ENCODE measurements at places on chromosomes 6 and 20.

DNA sequence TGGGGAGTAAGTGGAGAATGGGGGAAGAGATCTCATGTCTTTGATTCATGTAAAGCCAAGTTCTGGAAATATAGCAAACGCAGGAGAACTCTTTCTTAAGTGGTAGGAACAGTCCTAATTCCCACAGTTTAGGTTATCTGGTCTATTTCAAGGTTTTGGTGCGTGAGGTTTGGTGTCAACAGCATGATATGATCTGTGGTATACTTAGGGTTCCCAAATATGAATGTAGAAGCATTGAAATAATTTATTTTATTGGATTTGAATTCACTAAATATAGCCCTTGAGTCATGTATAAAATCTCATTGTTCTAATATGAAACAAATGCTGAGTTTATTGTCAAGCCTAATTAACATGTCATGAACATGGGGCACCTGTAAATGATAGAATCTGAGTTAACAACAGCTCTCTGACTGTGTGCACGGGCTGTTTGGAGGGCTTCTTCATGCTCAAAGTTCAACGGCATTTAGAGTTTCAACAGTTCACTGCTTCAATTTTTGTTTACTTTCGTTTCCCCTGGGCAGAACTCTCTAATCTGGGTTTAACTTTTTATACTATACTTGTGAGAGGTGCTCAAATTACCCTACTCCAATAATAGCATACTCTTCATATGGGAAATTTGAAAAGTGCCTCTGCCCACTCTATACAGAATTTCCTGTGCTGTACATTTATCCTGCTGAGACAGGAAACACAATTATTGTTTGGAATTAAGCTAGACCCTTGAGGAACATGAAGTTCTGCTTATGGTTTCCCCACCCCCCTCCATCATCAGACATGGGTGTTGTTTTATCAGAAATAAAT is 236.3 kb upstream of the ZNF217 start:
- no peak for DNase-seq

GRCh38 chr20:24648919-24649318 is 179.5 kb downstream of the SYNDIG1 start:
- DNase-seq, result no peak

DNA sequence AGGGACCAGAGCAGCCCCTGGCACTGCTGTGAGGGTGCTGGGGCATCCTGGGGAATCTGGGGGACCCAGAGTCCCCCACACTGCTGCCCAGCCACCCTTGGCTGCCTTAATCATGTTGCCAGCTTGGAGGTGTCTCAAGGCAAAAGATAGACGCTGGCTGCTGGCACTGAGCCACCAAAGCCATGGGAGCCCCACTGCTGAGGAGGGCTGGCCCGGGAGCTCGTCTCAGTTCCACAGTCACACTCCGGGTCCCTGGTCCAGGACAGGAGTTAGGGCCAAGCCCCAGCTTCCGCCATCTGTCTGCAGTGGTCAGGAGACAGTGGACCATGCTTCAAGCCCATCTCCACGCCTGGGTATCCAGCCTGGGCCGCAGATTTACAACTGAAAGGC is 41.0 kb upstream of the HMGA1 start:
- DNase-seq, result no peak

DNA sequence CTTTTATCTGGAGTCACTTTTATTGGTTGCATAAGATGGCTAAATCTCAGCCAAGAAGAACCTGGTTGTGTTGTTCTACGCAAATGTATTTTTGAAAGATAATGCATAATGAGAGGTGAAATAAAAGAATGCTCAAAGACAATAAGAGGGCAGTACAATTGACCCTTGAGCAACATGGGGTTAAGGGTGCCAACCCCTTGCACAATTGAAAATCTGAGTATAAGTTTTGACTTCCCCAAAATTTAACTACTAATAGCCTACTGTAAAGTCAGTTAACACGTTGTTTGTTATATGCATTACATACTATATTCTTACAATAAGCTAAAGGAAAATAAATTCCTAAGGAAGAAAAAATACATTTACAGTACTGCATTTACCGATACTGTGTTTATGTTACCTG is 5.9 kb downstream of the RNF146 start:
- DNase-seq, result no peak

DNA sequence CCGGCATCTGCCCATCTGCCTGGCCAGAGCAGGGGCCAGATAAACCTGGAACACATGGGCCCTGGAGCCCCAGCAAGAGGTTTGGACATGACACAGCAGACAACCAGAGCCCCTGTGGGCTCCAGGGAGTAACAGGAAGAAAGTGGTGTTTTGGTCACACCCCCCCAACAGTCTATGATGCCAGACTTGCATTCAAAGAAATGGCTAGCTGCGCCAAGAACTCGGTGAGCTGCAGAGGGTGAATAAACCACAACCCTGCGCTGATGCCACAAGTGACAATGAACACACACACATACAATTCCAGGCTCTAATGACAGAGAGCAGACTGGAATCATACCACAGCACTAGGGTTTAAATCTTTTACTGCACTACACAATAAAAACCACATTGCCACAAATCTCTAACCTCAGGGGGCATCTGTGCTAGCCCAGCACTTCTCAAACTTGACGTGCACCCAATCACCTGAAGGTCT is 34.0 kb downstream of the TRERF1 start:
- DNase-seq, result no peak

DNA sequence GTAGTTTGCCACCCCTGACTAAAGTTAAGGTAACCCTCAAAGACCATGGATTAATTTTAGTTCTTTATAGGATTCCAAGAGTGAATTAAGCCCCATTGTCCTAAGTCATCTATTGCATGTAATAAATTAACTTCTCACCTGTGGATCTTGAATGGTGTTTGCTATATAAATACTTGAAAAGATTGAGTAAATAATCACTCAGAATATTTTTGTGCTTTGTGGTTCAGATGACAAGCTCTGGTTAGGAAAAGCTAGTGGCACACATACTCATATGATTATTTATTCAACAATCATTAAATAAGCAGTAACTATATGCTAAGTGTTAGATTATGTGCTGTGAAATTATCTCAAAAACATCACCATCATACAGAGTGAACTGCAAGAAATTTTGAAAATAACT is 203.2 kb downstream of the OGFRL1 start:
- no peak for DNase-seq

GRCh38 chr6:103874575-103874974 is 985.1 kb downstream of the HACE1 start:
- DNase-seq, result no peak

DNA sequence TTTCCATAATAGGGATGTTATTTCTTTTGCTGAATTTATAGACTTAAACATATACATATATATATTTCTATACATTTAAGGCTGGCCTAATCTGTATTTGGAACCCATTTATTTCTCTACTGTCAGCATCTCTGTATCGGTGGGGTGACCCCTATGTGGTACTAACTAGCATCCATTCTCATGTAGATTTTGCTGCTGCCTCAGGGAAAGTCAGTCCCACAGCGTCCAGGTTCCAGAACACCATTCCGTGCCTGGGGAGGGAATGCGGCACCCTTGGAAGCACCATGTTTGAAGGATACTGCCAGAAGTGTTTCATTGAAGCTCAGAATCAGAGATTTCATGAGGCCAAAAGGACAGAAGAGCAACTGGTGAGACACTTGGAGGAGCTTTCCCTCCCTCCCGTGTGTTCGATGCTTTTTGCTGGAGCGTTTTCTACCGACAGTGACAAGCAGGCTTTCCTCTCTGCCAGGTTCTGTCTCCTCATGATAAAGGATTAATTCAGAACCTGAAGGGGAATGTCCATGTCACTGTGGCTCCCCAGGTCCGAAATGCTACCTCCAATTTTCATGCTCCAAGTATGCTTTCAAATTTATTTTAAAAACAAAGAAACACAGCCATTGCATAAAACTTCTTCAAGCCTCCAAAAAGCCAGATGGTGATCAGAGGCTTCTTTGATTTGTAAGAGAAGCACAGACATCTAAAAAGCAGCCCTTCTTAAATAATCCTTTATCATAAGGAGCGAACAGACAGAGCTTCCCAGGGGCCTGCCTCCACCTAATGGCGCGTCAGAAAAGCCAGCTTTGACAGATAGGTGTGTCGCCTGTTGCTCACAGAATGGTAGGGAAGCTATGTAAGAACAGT is 13.1 kb downstream of the TNFAIP3 start:
- DNase-seq, result no peak

GRCh38 chr6:37141281-37142049 is 28.5 kb upstream of the PIM1 start:
- no peak for DNase-seq

DNA sequence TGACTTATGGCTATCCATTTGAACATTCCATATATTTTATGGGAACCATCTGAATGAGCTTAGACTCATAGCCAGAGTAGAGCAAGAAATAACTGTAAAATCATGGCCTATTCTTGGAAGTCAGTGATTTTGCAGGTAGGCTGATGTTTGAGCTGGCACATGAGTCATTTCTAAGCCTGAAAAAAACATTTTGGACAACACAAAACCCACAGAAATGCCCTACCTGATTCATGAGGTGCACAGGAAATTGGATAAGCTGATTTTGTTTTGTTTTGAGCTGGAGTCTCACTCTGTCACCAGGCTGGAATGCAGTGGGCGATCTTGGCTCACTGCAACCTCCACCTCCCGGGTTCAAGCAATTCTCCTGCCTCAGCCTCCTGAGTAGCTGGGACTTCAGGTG is 443.0 kb downstream of the PKHD1 start:
- no peak for DNase-seq

DNA sequence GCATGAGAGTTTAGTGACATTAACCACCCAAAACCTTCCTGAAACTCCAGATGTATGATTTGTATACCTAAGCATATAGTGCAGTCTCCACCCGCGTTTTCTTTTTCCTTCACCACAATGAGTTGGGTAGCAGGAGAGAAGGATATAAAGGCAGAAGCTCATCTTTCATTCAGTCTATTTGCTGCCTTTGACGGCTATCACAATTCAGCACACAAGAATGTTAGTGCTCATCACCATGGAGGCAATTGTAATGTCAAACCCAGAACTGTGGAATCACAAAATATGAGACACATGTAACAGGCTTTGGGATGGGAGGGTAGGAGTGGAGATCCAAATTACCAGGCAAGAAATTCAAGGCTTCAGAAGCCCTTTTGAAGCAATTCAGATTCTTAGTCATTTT is 17.6 kb downstream of the ZHX3 start:
- no peak for DNase-seq

DNA sequence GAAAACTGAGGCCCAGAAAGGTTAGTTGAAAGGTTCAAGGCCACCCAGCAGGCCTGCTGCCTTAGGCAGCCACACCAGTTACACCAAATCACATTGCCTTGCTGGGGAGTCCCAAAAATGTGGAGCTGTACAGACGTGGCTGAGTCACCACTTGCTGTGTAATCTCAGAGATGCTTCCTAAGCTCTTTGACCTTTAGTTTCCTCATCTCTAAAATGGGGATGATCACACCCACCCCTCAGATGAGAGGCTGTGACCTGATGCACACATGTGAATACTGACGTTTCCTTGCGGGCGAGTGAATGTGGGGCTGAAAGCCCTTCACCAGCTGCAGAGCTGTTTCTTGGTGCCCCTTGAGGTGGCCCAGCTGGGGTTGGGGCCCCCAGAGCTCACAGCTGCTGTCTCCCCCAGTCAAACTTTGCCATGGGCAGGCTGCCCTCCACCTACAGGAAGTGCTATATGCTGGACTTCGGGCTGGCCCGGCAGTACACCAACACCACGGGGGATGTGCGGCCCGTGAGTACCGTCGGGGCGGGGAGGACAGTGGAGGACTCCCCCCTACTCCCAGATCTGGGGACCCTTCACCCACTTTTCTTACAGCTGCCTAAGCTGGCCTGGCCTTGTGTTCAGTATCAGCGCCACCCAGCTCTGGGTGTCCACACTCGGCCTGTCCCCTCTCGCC is 11.0 kb downstream of the TTBK1 start:
- DNase-seq, result no peak

DNA sequence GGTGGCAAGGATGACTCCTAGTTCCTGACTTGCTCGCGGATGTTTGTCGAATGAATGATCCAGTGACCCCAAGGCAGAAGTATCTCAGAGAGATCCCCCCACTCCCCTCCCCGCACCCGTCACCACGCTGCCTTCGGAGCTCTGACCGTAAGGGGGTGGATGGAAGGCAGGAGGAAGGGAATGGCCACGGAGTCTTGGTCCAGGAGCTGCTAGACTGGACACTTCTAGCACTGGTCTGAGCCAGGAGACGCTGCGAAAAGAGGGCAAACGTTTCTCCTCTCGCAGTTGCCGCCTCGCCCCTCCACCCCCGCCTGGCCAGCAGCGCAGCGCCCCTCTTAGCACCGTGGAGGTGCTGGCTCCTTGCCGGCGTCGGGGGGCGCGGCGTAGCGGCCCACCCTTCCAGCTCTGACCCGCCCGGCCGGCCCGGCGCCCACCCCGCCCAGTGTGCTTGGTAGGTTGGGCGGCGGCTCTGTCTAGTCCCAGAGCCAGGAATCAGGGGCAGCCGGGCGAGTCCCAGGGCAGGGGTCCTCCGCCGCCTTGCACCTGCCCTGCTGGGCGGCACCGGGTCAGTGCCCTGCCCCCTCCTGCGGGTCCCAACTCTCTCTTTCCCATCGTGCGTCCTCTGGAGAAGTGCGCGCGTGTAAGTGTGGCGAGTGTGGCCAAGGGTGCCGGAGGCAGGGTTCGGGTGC is 2.4 kb upstream of the DBNDD2 start:
- DNase-seq, result no peak

DNA sequence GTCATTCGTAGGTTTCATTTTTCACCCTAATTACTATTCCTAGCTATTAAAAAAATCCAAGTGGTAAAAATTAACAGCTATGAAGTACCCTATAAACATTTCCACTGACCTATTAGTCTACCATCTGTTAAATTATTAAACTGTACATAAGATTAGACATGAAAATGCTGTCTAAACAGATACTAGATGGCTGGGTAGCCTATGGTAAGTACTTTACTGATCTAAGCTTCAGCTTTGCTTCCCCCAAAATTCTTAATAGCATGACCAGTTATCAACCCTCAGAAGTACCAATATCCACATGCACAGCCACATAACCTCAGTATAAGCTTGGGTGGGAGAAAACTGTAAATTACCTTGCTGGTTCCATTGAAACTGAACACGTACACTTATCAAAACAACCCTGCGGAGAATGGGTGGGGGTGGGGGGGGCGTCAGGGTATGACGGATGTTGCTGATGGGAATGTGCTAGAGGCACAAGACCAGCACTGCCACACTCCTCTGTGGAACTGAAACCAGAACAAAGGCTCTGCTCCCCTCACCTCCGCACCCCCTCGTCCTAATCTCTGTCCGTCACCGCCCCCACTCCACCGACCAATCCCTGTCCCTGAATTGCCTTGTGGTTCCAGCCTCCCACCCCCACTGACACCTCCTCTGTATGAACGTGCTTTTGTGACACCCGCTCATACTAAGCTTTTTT is 45.3 kb downstream of the B4GALT5 start:
- peak; percentile 17 for DNase-seq

- DNase-seq, result no peak
Observed at GRCh38 chr6:40960742-40961430, 78.1 kb downstream of the UNC5CL start.

DNA sequence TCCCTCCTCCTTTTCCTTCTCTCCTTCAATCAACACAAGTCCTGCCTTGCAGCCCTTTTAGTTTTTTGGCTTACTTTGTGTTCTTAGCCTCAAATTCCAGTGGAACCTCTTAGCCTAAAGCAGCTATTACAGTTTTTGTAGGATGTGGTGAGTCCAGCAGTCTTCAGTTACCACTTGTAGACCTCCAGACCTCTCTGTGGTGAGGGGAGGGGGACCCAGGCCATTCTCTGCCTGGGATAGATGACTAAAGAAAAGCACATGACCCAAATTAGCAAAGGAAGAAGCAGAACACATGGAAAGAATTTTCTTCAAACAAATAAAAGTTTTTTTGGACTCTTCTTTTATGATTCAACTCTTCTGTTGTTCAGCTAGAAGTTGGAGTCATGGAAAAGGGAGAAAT is 246.5 kb downstream of the HAO1 start:
- no peak for DNase-seq

Data from Ammon's horn (tissue), 1 donor.